ENCODE measurements at places on chromosomes 5 and 9.

- DNase-seq = no peak
These were observed 655 bp downstream of the TOR4A start for GRCh38 chr9:137278061-137278701.

DNA sequence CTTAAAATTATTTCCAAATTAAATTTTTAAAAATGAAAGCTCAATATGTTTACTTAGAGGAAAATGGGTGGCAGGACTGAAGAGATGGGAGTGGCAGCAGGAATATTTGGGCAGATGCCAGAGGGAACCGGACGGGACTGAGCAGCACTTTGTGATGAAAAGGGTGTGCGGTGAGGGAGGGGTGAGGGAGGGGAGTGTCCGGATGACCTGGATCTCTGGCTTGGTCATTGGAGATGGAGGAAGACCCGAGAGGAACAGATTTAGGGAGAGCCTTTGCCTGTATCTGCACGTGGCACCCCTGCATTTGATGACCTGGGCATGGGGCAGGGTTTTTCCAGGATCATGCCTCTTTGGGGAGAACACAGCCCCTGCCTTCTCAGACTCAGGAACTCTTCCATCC is 201.1 kb upstream of the MVB12B start:
- no peak for DNase-seq

- no peak for DNase-seq
These were observed 81.7 kb downstream of the ADAMTS19 start for GRCh38 chr5:129541648-129542251.

DNA sequence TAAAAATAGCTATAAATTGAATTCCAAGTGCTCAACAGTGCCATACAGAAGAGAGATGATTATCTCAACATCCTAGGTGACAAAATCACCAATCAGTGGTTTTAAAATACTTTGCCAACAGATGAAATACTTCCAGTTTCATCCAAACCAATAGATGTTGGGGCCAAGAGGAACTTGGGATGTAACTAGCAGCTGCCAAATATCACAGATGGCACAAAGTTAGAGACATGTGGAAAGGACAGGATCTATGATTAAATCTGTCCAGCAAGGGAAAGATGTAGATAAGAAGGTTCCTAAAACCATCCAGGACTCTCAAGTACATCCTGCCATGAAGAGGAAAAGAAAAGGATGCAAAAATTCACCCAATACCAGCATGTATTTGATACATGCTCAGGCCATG is 23.8 kb downstream of the TRPM3 start:
- no peak for DNase-seq

DNA sequence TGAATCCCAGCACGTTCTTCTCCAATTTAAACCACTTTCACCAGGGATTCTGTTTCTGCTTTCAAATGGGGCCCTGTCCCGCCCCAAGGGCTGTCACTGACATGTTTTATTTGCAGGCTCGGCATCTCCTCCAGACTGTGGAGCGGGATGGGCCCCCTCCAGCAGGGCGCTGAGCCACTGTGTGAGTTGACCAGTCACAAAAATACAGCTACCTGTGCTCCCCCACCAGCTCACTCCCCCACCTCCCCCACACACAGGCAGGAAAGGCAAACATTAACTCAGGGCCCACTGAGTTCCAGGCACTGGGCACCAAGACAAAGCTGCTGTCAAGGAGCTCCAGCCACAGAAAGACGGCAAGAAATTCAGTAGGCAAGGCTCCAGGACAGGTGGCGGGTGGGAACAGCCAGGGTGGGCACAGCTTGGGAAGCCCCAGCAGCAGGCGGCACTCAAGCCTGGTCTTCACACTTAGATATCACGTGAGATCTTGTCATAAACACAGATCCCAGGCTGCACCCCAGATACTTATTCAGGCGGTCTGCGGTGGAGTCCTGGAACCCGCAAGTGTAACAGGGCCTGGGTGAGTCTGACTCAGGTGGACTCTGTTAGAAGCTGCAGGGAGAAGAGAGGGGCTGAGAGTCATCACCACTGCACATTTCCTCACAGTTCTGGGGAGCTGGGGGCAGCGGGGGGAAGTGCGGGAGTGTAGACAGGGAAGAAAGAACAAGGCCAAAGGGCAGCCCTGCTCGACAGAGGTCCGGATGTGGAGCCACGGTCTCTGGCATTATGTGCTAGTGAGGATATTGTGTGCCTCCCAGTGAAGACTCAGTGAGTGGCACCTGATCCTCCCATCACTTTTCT is 44.7 kb downstream of the OR2V1 start:
- DNase-seq = no peak

DNA sequence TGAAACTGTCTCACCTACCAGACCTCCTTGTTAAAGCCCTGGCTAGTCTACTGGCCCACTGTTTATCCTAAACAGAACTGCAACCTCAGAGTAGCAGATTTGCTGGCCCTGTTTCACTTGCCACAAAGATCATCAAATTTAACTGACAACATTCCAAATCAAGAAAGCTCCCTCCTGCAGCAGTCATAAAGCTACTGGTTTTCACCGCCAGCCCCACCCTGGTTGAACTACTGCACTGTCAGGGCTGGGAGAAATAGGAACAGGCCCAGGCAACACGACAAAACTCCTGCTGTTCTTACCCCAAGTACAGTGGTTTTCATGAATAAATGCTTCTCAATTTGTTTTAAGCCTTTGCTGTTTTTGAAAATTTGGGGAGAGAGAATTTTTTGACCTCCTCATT is 63.0 kb downstream of the NR6A1 start:
- DNase-seq = no peak

All from CD4-positive, alpha-beta T cell treated with Interleukin-17A for 1 hour (primary cell).